ENCODE measurements at places on chromosomes 4 and X. TPM values are rescaled to one million over a fixed set of nuclear protein-coding genes. Genes with fewer than 3 reads are reported as not detected.
A peak's percentile ranks its signal among the peaks of the same experiment; 100 is the strongest.

GRCh38 chr4:164192844-164193243 lies 561.1 kb upstream of the SMIM31 start:
- no peak for DNase-seq

L1CAM gene
- 41.0 TPM for total RNA-seq

N4BP2 gene
- total RNA-seq = 8.3 TPM

CXCL11 gene
- not detected for total RNA-seq

DGKQ gene
- total RNA-seq = 15.9 TPM

CDX4 gene
- not detected for total RNA-seq

DNA sequence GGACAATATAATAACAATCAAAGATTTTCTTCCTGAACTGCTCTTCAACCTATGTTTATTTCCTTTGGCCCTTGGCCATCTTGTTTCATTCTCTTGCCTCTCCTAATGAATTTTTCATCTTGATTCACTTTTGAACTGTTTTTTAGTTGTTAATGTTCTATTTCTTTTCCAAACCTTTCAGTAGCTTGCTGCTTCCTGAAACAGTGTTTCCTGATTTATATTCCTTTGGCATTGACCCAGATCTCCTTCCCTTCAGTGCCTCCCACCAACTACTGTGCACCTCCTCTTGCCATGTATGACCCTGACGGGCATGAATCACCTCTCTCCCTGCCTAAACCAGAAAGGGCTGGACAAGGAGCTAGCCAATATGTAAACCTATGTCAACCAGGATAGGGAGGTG lies 25.6 kb upstream of the SPP1 start:
- DNase-seq = peak; percentile 84

HTR2C gene
- total RNA-seq = not detected

DNA sequence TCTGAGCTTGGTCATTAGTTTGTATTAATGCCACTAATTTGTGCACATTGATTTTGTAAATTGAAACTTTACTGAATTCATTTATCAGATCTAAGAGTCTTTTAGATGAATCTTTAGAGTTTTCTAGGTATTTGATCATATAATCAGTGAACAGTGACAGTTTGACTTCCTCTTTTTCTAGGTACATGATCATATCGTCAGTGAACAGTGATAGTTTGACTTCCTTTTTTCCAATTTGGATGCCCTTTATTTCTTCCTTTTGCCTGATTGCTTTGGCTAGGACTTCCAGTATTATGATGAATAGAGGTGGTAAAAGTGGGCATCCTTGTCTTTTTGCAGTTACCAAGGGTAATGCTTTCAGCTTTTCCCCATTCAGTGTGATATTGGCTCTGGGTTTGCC lies 421.4 kb upstream of the CPXCR1 start:
- no peak for DNase-seq

CENPVL1 gene
- not detected for total RNA-seq

- DNase-seq = no peak
These were observed 27.2 kb downstream of the SLC39A8 start for GRCh38 chr4:102318105-102318504.

DNA sequence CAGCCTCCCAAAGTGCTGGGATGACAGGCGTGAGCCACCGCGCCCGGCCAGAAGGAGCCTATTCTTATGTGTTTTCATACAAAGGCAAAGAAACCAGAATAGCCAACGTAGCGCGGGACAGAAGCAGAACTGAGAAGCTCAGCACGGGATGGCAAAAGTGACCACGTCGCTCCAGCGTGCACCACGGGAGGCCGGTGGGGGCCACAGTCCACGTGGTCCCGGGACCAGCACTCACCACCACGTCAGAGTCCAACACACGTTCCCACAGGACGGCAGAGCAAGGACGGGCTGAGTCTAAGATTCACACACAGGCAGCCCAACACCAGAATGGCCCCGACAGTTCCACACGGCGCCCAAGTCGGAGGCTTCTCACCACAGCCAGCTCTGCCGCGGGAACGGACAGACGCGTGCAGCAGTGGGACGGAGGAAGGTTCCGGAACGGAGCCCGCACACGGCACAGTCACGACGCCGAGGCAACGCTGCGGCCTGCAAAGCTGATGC lies 18.8 kb upstream of the GTPBP6 start:
- DNase-seq = no peak

DNA sequence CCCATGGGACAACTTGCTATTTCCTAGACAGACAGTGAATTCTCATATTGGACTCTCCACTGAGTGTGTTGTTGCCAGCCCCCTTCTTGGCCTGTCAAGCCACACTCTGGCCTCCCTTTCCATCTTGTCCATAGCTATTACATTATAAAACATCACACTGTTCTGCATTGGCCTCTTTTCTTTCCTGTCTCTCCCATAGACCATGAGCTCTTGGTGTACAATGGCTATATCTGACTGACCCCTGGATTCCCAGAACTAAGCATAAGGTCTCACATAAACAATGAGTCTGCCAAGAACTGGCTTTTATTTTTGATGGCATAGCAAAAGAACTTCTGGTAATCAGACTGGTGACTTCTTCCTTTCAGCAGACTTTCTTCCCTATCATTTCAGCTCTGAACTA lies 23.8 kb downstream of the STARD8 start:
- no peak for DNase-seq

DNA sequence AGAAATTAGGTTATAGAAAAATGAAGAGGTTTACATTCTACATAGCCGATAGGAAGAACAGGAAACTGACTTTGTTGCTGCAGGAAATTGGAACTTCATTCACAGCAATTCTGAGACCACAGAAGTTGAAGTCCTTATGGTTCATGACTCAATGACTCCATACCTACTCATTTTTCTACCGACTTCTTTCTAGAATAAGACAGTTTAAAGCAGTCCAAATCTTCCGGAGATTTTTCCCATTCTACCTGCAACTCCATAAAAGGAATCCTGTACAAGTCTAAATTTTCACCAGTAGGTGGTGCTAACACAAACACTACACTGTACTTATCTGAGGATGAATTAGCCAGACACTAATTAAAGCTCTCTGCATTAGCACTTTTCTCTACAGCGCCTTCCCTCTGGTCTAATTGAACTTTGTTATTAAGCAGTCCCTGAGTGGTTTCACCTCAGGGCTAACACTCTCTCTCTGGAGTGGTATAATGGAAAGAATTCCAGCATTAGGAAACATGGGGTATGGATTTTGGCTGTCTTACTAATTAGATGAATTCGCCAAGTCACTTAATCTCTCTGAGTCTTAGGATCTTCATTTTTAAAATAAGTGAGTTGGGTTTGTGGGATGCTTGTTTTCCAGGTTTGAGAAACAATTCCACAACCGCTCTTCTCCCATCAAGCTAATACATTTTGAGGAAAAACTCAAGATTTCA lies 167.9 kb downstream of the SMIM20 start:
- DNase-seq = peak; percentile 69

ARX gene
- total RNA-seq = not detected

SORBS2 gene
- total RNA-seq = 19.3 TPM

GRCh38 chr4:5378002-5378401 lies 326.7 kb downstream of the STK32B start:
- peak; percentile 55 for DNase-seq
